ENCODE measurements at places on chromosomes 3 and 15.

DNA sequence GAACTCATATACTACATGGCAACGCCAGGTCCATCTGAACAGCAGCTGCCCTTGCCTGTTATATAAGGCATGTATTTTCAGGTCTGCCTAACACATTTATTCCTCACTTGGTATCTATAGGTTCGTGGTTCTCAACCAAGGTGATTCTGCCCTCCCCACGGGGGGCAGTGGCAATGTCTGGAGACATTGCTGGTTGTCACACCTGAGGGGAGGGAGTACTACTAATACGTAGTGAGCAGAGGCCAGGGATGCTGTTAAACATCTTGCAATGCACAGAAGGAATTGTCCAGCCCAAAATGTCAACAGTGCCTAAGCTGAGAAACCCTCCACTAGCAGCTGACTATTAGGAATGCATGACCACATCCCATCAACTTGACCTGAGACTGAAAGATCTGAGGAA, 32.6 kb downstream of the ADAMTS9 start:
- no peak for DNase-seq

DNA sequence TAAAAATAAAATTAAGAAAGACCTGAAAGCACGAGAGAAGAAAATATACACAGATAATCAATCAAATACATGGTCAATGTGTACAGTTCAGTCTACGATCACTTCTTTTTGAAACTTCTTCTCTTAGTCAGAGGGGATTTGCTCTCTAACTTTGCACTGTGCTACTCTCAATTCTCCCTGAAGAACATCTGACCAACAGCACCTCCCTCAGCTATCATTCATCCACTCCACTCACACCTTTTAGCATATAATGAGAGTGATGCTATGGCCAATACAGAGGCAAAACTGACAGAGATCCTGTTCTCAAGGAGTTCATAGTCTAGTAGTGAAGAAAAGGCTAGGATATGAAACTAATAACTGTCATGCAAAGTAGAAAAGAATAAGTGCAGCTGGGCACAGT, 45.9 kb downstream of the P3H2 start:
- DNase-seq: no peak

DNA sequence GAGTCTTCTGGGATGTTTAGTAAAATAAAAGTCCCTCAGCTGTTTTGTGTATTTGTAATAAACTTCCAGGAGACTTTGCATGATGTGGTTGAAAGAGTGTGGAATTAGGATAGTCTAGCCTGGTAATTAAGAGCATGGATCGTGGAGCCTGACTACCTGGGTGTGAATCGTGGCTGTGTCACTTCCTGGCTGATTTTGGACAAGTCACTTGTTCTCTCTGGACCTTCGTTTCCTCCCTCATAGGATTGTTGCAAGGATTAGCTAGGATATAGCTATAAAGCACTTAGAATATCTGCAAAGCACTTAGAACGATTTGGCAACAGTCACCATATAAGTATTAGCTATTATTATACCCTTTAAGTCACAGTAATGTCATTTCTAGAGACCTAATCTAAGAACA, 40.2 kb downstream of the SLMAP start:
- DNase-seq: no peak

- DNase-seq: no peak
Observed at GRCh38 chr15:58453931-58454793, 22.4 kb downstream of the LIPC start.

GRCh38 chr3:39189959-39190269, 2.5 kb downstream of the XIRP1 start:
- peak; percentile 62 for DNase-seq

DNA sequence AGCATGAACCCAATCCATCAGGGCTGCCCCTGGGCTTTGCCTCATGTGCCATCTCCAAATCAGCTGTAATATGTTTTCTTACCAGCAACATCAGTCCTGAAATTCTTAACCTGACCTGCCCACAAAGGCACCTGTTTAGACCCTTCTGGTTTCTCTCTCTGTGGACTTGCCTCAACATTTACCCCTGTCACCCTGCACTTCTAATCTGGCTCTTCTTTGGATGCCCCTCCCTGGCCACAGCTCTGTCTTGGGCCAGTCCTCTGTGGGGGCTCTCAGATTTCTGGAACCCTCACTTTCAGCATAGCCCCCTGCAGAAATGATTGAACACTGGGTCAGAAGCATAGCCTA, 168.7 kb upstream of the STAC start:
- DNase-seq: no peak

DNA sequence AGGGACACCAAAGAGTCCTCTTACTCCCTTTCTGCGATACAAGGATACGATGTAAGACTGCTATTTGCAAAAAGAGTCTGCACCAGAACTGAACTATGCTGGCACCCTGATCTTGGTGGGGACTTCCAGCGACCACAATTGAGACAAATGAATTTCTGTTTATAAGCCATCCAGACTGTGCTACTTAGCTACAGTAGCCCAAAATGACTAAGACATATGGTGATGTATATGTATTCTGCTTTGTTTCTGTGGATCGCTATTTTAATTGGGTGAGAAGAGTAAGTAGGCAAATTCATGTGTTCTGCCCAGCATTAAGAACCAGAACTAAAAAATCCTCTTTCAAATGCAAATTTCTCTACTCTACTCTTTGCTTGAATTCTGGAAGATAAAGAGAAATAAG, 720.9 kb downstream of the DIPK2A start:
- DNase-seq: no peak

- DNase-seq: no peak
Observed at GRCh38 chr15:39083213-39083612, 497.7 kb upstream of the THBS1 start.

DNA sequence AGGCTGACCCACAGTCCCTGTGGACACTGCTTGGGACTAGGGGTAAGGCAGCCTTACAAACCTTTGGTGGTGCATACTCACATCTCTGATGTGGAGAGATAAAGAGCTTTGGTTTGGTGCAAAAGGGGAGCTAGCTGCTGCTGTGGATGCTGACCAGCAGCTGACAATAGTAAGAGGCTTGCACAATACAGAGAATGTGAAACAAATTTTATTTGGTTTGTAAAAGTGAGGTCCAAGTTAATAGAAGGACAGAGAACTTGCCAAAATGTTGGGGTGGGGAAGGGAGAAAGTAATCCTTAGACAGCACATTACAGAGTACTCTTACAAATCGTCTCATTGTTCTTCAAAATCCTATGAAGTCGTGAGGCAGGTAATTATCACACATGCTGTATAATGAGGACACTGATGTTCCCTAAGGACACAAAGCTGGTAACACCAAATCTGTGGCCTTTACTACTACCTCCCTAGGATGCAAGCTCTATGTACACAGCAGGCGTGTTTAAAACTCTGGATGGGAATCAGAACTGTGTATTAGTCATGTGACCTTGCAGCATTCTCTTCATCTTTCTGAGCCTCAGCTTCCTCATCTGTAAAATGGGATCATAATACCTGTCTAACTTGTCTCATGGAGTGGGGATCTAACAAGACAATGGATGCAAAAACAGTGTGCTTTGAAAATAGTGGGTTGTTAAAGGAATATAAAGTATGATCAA, 21.6 kb downstream of the ARHGAP31 start:
- no peak for DNase-seq

DNA sequence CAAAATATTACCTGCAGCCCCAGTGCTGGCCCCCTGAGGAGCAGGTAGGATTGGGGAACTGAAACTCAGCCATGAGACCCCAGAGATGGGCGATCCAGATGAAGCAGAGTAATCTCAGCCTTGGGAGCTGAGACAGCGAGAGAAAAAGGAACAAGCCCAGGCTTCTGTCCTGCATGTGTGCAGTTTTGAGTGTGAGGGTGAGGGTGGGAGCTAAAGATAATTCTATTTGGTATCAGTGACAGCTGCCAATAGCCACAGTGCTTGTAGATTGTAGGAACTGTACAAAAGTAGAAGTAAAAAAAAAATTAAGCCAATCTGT, 5.9 kb downstream of the ATP8B4 start:
- no peak for DNase-seq

Data from fibroblast of skin of scalp (primary cell).